ENCODE measurements at places on chromosomes 7 and 10. TPM values are rescaled to one million over a fixed set of nuclear protein-coding genes. Genes with fewer than 3 reads are reported as not detected.
A peak's percentile ranks its signal among the peaks of the same experiment; 100 is the strongest.

GRCh38 chr10:112802411-112803022 is 147.5 kb upstream of the TCF7L2 start:
- no peak for DNase-seq

DNA sequence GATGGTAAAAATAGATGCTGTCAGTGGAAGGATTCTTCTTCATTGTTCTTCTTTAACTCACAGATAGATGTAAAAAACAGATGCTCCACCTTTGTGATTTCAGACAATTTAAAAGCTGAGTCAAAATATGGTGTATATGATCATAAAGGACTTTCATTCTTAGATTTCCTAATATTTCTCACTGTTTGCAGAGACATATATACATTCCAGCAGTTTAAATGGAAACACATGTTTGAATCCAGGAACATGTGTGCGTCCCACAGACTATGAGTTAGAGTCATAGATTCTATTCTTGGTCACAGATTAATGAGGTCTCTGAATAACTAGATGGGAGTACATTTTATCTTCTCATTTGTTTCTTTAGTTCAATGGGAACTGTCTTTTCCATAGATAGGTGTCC is 109.6 kb downstream of the BICC1 start:
- no peak for DNase-seq

- no peak for DNase-seq
Measured at GRCh38 chr7:105017657-105018365, 3.8 kb downstream of the KMT2E start.

DNA sequence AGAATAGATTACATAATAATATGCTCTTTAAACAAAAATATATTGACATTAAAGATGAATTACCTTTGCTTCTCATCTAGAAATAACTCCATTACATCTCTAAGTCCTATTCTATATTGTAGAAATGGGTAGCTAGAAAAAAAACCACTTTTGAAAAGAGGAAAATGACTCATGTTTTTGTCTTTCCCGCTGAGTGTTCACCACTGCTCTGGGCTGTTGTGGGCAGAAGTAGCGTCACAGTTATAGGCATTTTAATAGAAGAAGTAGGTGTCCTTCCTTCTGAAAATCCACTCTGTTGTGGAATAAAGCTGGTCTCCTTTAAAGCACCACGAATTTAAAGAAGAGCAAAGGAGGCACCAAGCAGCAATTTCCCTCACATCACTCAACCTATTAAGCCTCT is 117.6 kb upstream of the NFE2L3 start:
- no peak for DNase-seq

DNA sequence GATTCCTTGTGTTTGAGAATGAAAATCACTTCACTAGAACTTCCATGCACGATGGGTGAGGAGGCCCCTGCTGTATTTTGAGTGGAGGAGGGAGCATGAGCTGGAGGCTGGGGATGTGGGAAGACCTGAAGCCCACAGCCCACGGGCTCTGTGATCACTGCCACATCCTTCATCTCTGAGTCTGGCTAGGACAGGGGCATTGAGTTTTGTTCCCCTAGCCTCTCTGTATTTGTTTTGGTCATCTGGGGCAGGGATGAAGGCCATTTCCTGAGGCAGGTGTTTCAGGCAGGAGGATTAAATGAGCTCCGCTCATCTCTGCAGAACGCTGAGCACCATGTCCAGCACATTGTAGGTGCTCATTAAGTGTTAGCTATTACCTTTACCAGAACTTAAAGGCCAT is 293.6 kb downstream of the GLRX3 start:
- no peak for DNase-seq

GRCh38 chr7:155576900-155577508 is 30.6 kb upstream of the CNPY1 start:
- peak; percentile 55 for DNase-seq

Gene MYH16
- total RNA-seq, result not detected

Gene HTRA1
- total RNA-seq, result 152 TPM

DNA sequence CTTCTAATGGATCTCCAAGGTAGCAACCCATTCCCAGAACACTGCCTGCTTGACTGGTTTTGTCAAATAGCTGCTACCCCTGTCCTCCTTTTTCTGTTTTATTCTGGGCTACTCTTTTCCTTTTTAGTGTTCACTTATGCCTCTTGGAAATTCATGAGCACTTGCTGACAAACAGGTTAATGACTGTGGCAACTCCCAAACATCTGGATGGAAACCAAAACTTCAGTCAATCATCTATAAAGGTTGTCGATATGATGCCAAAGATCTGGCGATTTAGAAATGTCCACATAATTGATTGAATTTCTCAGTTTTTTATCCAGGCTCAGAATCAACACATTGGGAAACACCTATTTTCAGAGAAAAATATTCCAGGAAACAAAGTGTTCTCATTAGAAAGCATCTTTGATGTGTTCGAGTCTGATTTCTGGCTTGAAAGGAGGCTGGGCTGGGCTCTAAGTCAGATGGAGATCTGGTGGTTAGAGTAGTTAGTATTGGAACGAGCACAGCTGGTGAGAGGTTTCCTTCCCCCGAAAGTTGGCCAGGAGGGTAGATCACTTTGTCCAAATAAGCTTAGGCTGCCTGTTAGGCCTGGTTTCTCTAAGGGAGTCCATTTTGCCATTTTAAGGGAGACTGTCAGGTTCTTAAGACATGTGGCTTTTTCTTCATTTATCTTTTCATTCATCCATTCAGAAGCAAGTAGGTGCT is 17.8 kb downstream of the PAX2 start:
- DNase-seq, result no peak

Data from posterior vena cava (tissue), 2 donors.